ENCODE measurements at places on chromosomes 4 and X. TPM values are rescaled to one million over a fixed set of nuclear protein-coding genes. Genes with fewer than 3 reads are reported as not detected.

AKAP14 gene
- not detected for total RNA-seq

CENPVL3 gene
- total RNA-seq: not detected

EDNRA gene
- total RNA-seq: 51.1 TPM

LRCH2 gene
- total RNA-seq: 4.7 TPM

CPZ gene
- total RNA-seq: 14.1 TPM

SSX3 gene
- not detected for total RNA-seq

PPP4R3C gene
- not detected for total RNA-seq

ABCG2 gene
- total RNA-seq: 7.0 TPM

MAGEA1 gene
- total RNA-seq: not detected

CFAP99 gene
- not detected for total RNA-seq

BEND2 gene
- not detected for total RNA-seq

UBQLN2 gene
- 14.8 TPM for total RNA-seq

ANXA10 gene
- not detected for total RNA-seq

ANKRD37 gene
- 12.8 TPM for total RNA-seq

IL2 gene
- not detected for total RNA-seq

TRIM60 gene
- not detected for total RNA-seq

PAGE5 gene
- total RNA-seq: not detected

GAGE12E gene
- not detected for total RNA-seq

VCX3A gene
- total RNA-seq: not detected

CT45A3 gene
- total RNA-seq: not detected

POU3F4 gene
- 0.10 TPM for total RNA-seq

SRPX2 gene
- 11.2 TPM for total RNA-seq

FAM156B gene
- 31.2 TPM for total RNA-seq

NKX6-1 gene
- total RNA-seq: not detected

GABRA4 gene
- 0.49 TPM for total RNA-seq

CT45A2 gene
- not detected for total RNA-seq

EVC gene
- total RNA-seq: 24.5 TPM

RTL9 gene
- total RNA-seq: 0.39 TPM

HPSE gene
- total RNA-seq: 3.9 TPM

TMEM192 gene
- 4.2 TPM for total RNA-seq

ASMT gene
- total RNA-seq: 0.20 TPM

TREX2 gene
- 6.1 TPM for total RNA-seq

IQCM gene
- not detected for total RNA-seq

PPP1R2C gene
- not detected for total RNA-seq

TRIM2 gene
- 67.3 TPM for total RNA-seq

CD38 gene
- total RNA-seq: 0.39 TPM

ADH4 gene
- not detected for total RNA-seq

HMGN5 gene
- 3.4 TPM for total RNA-seq

APBB2 gene
- total RNA-seq: 82.9 TPM

SPATA18 gene
- 5.7 TPM for total RNA-seq

CYSLTR1 gene
- 6.6 TPM for total RNA-seq

QRFPR gene
- 0.89 TPM for total RNA-seq

STEEP1 gene
- total RNA-seq: 34.3 TPM

ETNPPL gene
- not detected for total RNA-seq

TXK gene
- total RNA-seq: 1.1 TPM

GUCY1A1 gene
- 15.1 TPM for total RNA-seq

RNF150 gene
- 15.0 TPM for total RNA-seq

TIGD4 gene
- 0.99 TPM for total RNA-seq

PCDH11X gene
- 4.1 TPM for total RNA-seq

Data from skin of body (tissue), 3 donors.